ENCODE measurements at places on chromosomes 16 and 17.

- DNase-seq: no peak
Measured at GRCh38 chr17:79976451-79976850, 59.2 kb downstream of the TBC1D16 start.

DNA sequence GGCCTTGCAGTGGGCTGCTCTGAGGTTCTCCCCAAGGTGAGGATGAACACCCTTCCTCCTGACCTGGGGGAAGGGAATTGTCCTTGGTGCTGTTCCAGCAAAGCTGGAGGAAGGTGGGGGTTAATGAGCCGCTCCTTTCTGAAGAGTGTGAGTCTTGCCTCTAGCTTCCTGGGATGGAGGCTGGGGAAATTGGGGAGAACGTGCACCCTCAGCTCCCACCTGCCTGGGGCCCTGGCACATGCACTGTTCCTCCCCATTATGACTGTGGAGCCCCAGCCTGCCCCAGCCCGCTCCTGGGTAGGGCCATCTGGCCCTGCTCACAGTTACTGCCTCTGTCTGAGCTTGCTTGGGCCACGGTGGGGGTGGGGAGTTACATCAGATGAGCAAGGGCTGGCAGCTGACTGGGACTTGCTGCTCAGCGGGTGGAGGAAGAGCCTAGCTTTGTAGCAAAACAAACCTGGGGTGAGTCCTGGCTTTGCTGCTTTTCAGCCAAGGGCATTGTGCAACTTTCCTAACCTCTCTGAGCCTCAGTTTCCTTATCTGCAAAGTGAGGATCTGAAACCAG lies 11.1 kb downstream of the TNS4 start:
- DNase-seq: no peak

DNA sequence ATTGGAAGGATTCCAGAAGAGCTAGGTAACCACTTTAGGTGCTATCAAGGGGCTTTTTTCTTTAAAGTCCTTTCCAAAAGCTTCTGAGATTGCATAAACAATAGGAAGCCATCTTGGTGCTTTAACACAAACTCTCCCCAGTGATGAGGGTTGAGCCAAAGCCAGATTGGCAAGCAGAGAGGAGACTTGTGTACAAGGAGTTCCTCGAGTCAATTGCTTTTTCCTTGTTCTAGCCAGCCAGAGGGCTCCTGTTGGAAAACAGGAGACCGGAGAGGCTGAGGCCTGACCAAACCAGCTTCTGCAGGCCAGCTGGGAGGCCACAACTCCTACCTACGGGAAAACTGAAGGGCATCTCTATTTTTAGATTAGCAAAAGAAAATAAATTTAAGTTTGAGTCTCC lies 46.5 kb downstream of the MAPT start:
- no peak for DNase-seq

DNA sequence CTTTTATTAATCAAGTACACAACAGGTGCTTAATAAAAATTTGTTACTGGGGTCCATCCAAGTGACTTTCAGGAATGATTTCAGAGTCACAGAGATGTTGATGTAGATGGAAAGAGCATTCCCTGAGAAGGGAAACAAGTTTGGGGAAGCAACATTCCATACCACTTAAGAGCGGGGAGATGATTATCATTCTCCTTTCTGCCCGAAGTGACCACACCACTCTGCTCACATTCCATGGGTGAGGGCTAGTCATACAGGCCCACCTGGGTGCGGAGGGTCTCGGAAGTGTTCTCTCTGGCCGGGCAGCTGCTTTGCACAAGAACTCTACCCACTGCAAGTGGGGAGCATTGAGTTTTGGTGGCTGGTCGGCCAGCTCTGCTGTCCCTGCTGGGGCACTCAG lies 231.4 kb downstream of the SNX29 start:
- DNase-seq: no peak

DNA sequence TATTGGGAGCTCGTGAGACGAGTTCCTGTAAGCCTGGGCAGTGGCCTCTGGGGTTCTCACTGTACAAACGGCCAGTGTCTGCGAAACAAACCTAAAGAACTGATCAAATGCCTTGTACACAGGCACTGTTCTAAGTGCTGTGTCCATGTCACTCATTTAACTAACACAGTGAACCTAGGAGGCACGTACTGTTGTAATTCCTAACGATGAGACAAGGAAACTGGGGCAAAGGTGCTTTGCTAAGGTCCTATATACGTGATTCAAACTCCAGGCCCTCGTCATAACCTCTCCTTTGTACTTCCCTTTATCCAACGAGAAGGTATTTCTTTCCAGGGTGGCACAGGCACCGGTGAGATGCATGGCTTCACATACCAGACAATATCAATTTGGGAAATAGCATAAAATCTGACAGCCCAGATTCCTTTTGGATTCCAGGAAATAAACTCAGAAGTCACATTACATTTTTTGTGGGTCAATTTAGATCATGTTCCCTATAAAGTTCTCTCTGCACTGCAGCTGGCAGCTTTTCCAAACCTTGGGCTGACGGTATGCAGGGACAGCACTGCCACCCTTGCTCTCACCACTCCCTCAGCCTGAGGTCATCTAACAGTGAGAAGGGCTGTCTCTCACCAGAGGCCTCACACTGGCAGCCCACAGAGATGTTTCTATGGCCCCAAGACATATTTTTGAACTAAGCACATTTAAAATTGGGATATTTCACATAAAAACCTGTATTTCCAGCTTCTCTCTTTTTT lies 18.3 kb downstream of the GLYR1 start:
- DNase-seq: no peak

DNA sequence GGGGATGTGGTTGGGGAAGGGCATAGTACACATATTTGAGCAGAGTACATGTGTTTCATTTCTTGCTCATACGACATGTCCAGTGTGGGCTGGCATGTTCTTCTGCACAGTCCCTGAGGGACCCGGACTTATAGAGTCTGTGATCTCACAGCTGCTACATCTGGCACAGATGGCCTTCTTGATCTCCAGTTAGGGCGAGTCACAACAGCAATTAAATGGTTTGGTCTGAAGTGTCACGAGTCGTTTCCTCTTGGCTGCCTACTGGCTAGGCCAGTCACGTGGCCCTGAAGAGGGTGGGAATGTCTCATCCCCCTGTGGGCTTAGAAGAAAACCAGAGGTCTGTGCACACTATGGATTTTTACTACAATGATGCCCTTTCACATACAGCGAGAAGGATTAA lies 443.6 kb downstream of the WWOX start:
- DNase-seq: no peak

Data from CD4-positive, alpha-beta T cell treated with Interleukin-21 for 1 hour (primary cell).